Hepatic stellate cell (primary cell): ENCODE measurements at places on chromosomes 4 and X.

- no peak for DNase-seq
Measured at GRCh38 chr4:143736861-143737260, 36.4 kb upstream of the FREM3 start.

DNA sequence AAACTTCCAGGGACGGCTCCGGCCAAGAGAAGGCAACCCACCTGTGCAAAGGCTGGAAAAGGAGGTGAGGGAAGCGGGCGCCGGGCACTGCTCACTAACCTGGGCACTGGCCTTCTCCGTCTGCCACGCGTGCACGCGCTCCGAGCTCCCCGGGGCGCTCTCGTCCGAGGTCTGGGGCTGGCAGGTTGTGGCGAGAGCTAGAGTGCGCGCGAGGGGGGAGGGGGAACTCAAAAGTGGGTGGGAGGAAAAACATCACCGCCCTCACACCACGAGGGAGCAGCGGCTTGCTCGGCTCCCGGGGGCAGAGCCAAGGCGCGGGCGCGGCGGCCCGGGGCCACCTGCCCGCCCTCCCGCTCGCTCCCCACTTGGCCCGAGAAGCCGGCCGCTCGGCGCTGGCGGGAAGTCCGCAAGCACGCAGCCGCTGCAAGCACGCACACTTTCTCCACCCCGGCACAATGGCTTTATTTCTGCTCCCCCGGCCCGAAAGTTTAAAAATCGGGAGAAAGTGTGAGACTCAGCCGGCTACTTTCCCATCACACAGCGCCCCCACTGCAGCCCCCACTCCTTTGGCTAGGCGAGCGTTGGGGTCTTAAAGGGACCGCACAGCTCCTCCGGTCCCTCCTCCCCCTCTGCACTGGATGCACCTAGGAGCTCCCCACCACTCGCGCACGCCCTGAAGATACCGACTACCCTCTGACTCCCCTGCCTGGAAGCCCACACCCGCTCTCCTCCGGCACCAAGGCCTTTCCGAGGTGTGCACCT is at the start of gene CHRDL1:
Gene CHRDL1 (minus strand): TSS at position 173 of the 762 bp plus-strand sequence. CDS start 3,636 bp downstream, outside the sequence.
- no peak for DNase-seq

DNA sequence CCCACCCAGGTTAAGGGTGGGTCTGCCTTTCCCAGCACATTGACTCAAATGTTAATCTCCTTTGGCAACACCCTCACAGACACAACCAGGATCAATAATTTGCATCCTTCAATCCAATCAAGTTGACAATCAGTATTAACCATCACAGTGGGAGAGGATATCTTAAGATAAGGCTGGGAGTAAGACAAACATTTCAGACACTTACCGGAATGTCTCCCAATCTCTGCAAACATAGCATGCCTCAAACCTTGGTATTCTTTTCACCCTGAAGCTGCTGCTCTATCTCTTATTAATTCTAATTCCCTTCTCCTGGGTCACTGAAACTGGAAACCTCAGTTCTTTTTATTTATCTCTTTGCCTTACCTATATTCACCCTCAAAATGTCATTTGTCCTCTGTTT is 19.0 kb upstream of the TAPT1 start:
- DNase-seq, result no peak

GRCh38 chr4:182825786-182826185 is 91.4 kb downstream of the DCTD start:
- DNase-seq, result no peak

GRCh38 chrX:107632346-107632745 is 4.0 kb downstream of the PRPS1 start:
- no peak for DNase-seq

- no peak for DNase-seq
Measured at GRCh38 chrX:97479106-97479890, 595.6 kb downstream of the RPA4 start.

GRCh38 chr4:61079427-61079826 is 120.7 kb upstream of the ADGRL3 start:
- no peak for DNase-seq

GRCh38 chrX:48714573-48714972 is 18.0 kb downstream of the SUV39H1 start:
- DNase-seq, result no peak

GRCh38 chr4:109302361-109303139 is at the start of gene COL25A1:
TSS of gene COL25A1 (minus strand) at chr4:109302658.
- peak; percentile 27 for DNase-seq

- DNase-seq, result no peak
Measured at GRCh38 chr4:56212774-56213173, 174.5 kb downstream of the AASDH start.

GRCh38 chr4:88865046-88865445 is 167.4 kb upstream of the NAP1L5 start:
- no peak for DNase-seq

GRCh38 chr4:99402765-99403164 is 32.4 kb downstream of the ADH7 start:
- DNase-seq, result no peak

GRCh38 chr4:118883861-118884260 is 4.8 kb upstream of the SYNPO2 start:
- no peak for DNase-seq

GRCh38 chrX:69501429-69501828 is 2.7 kb upstream of the NALF2 start:
- no peak for DNase-seq

DNA sequence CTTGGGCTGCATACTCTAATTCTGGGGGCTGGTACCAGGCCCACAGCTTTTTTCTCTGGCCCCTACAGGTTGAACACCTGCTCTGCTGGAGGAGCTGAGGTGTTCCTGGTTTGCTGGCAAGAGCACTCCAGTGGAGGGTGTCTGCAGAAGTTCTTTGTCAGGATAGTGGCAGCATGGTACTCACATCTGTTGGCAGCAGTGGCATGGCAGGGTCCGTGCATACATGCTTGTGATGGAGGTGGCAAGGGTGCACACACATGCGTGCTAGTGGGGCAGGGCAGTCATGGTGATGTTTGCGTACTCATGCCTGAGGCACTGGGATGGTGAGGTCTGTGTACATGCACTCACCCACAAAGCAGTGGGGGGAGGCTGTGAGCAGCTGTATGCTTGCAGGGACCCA is 235.5 kb upstream of the KLF8 start:
- DNase-seq, result no peak

DNA sequence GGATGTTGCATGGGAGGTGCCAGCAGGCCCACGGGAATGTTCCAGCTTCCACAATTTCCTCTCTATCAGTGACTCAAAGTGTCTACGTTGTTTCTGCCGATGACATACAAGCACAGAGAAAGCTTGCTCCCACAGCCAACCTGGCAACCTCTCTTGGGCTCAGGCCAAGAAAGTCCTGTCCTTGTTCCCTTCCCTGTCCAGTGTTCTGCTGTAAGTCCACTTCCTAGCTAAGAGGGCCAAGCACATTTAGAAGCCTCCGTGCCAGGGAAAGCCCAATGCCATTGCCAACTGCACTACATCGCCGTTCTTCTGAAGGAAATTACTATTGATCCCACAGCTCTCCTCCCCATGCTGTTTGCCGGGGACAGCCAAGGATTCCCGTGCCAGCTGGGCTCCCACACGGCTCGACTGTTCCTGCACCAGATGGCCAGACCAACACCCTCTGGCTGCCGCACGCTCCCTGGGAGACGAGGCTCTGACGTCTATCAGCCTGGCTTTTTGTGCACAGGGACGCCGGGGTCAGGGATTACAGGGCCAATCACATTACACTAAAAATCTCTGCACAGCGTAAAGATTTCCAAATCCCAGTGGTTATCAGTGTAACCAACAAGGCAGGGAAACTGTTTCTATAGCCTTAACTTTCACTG is 284.0 kb downstream of the BCOR start:
- DNase-seq, result no peak

DNA sequence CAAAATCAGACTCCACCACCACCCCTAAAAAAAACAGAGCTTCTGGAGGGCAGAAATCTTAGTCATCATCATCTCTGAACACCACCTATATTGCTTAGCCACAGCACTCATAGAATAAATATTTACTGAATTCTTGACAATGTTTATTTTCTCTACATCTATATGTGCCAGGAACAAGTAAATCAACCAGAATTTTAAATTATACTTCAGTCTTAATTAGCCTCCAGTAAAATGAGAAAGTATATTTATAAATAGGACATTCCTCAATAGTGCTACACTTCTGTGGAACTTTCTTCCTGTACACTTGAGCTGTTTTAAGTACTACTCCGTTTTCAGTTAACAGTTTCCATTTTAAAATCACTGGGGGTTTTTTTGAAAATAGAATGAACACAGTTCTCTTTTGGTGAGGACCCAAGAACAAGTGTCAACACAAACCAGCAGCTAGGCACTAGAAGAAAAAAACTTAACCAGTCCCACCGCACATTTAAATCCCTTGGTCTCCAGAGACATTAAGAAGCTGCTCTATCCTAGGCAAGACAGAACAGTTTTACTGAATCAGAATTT is 25.5 kb downstream of the SMIM14 start:
- DNase-seq, result peak; percentile 39

- no peak for DNase-seq
Measured at GRCh38 chrX:23434356-23434884, 99.8 kb downstream of the PTCHD1 start.

DNA sequence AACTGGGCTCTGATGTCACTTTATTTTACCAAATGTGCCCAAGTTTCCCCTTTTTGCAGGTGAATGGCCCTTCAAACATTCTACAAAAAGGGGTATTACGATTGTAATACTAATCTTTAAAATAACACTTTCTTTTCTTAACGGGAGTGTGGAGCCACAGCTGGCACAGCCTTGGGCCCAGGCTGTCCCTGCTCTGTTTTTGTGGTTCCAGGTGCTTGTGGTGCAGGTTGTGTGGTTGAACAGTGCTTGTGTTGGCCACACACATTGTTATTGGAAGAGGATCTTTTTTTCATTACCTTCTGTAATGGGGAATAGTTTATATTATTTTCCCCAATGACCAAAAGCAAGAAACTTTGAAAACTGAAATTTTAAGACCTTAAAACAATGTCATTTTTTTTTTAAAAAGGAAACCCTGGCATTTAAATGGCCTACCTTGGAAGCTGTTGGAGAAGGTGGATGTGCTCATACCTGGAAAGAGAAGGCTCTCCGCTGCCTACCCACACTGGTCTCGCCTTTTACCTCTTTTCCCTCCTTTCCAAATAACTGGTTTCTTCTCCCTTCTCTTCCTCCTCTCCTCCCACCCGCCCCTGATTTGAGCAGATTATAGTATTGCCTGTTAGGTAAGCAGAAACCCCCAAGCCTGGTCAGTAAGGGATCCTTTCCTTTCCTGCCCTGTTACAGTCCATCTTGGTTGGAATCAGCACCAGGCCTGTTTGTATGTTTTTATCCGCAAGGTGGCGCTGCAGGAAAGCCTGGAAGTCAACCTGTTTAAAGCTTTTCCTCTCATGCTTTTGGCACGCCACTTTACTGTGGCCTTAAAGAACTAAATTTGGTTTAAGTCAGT is 28.6 kb downstream of the HADH start:
- DNase-seq, result peak; percentile 60

DNA sequence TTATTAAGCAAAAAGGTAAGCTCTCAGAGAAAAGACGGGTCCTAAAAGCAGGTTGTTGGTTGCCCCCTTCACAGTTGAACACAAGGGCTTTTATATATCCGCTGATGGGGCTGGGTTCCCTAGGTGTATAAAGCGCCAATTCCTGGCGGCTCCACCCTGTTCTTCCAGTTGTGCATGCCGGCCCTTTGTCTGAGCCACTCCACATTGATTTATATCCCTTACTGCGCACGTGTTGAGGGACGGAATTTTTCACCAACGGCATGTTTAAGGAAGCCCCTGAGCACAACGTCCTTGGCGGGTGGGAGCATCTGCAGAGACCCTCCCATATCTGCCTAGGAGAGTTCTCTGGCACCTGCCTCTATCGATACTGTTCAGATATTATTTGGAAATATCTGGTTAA is 135.7 kb downstream of the DTHD1 start:
- no peak for DNase-seq
